ENCODE measurements at places on chromosomes 2 and 18.

GRCh38 chr2:119641562-119642258 lies 37.3 kb upstream of the TMEM177 start:
- no peak for DNase-seq

GRCh38 chr18:70376914-70377258 lies 88.0 kb downstream of the SOCS6 start:
- no peak for DNase-seq

GRCh38 chr18:59062643-59063006 lies 77.1 kb upstream of the SEC11C start:
- no peak for DNase-seq

DNA sequence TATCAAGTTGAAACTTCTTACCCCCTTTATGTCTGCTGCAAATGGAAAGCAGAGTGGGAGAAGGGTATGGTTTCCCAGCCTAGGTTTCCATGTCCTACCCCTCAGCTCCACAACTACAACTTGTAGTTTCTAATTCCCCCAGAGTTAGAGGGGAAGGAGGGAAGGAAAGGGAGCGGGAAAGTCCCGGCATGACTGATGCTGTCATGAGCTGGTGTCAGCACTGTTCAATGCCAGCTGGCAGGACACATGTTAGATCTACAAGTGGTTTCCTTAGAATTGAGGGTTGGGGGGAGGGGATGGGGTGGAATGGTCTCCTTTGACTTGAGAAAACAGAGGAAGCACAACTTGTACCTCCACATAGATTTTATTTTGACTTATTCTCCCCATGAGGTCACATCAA lies 194.0 kb downstream of the MBD2 start:
- no peak for DNase-seq

- DNase-seq = no peak
These were observed 7.3 kb upstream of the SETBP1 start for GRCh38 chr18:44673256-44673880.

DNA sequence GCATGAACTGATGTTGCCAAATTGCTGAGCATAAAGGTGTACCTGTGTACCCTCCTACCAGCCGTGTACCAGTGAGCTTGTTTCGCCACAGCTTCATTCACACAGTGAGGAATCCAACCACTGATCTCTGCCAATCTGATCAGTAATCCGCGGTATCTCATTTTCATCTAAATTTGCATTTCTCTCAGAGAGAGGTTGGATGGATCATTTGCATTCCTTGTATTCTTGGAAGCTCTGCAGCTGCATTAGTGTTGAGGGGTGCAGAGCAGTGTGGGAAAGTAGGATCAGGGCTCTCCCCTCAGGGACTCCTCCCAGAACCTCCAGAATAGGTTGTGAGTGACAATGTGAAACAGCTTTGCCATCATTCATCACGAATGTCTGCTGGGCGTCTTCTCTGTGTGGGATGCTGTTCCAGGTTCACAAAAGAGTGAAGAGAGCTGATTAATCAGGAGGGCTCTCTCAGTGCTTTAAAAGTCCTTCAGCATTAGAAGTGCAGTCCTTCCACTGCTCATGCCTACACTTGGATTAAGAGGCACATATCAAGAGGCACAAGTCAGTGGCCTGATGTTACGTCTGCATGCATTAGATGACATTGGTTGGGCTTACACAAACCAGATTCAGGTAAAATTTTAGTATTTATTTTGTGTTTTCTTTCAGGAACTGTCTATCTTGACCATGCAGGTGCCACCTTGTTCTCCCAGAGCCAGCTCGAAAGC lies 7.5 kb downstream of the MOCOS start:
- no peak for DNase-seq

GRCh38 chr2:62381656-62382055 lies 124.3 kb downstream of the TMEM17 start:
- DNase-seq = no peak

DNA sequence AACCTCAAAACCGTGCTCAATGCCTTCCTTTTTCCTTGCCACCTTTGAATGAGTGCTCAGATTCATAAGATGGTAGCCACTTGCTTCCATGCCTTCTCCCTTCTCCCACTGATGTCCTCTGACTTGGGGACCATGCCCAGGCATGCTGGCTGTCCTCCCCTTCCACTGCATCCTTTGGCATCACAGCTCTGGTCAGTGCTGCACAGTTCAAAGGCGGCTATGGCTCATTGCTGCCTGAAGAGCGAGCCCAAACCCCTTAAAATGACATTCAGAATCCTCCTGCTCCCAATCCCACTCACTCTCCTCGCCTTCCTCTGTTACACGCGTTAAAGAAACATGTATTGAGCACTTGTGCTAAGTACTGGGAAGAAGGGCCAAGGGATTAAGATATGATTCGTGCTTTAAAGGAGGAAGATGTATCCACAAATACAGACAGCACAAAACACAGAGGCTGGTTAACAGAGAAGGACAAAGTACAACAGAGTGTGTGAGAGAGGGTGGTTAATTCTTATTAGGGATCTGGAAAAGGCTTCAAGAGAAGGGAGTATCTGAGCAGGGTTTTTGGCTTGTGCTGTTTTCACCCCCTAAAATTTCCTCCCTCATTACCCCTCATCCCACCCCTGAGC lies 81.8 kb downstream of the CERKL start:
- DNase-seq = no peak

- DNase-seq = no peak
These were observed 27.0 kb upstream of the ST3GAL5 start for GRCh38 chr2:85915606-85916303.

DNA sequence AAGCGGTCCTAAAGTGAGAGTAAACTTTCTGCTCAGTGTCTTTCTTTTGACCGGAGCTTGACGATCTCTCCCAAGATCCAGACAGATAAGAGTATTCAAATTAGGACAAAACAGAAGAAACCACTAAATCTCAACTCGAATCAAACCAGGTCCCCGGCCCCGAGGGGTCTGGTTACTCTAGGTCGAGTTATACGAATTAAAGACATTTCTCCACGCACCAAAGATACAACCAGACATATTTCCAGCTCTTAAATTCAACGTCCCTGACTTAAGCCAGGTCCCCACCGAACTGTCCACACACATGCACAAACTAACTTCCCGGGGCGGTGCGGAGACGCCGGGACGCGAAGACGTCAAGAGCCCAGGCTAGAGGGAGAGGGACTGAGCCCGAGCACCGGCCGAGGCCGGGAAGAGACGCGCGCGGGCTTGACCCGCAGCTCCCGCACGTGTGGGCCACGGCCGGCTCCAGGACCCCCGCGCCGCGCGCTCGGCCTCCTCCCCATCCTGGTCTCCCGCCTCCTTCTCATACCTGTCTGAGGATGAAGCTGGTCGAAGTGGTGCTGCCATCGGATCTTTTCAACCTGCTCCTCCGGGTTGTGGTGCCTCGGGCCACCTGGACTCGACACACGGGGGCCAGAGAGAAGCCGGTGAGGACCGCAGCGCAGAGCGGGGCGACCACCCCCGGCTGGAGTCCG lies 896 bp downstream of the CACNB4 start:
- DNase-seq = no peak

- DNase-seq = no peak
These were observed 231.7 kb upstream of the CCDC150 start for GRCh38 chr2:196407675-196408264.

- no peak for DNase-seq
These were observed 547.3 kb downstream of the PLCL1 start for GRCh38 chr2:198351647-198352046.

DNA sequence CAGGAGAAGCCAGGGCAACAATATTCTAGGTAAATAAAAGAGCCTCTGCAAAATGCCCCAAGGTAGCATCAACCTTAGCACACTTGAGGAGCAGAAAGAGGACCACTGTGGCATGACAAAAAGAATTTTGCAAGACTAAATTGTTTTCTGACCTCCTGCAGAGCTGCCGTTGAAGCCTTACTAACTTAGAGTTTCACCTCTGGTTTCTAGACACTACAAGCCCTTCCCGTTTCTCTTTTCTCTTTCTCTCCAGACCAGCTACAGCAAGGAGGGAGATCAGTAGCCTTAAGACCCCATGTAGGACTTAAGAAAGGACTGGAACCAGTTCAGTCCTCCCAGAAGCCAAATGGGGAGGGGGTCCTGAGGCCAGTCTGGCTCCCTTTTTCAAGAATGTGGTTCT lies 73.3 kb upstream of the SP3 start:
- DNase-seq = no peak
